ENCODE measurements at places on chromosomes 5 and 9. TPM values are rescaled to one million over a fixed set of nuclear protein-coding genes. Genes with fewer than 3 reads are reported as not detected.
A peak's percentile ranks its signal among the peaks of the same experiment; 100 is the strongest.

SLC6A3 gene
- total RNA-seq = 0.24 TPM

GRM6 gene
- not detected for total RNA-seq

DNA sequence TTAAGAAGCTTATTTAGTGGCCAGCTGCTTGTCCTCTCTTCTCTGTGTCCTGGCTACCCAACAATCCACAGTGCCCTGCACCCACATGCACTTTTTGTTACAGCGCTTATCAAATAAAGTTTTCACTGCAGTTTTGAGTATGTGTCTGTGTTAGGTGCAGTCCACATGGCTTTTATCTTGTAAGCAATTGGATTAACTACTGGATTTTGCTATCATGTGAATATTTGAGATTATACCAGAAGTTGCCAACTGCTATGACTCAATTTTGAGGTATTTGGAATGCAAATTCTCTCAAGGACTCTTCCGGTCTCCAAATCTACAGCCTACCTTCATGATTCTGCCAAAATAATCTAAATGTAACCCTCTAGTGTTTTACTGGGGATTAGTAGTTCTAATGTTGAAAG lies 690.2 kb downstream of the NR2F1-AS1 start:
- no peaks in the 10 kb centered on the region for H3K27me3 ChIP-seq
- H3K4me1 ChIP-seq = no peaks in the 10 kb centered on the region
- DNase-seq = no peak
- H3K4me3 ChIP-seq = no peak overlapping the region
- H3K36me3 ChIP-seq = no peaks in the 10 kb centered on the region
- H3K27ac ChIP-seq = no peak overlapping the region

GRCh38 chr9:117424291-117424690 lies 9.4 kb upstream of the ASTN2 start:
- no peaks in the 10 kb centered on the region for H3K36me3 ChIP-seq
- no peak overlapping the region for H3K4me3 ChIP-seq
- no peaks in the 10 kb centered on the region for H3K4me1 ChIP-seq

POU5F2 gene
- 4.6 TPM for total RNA-seq

DNA sequence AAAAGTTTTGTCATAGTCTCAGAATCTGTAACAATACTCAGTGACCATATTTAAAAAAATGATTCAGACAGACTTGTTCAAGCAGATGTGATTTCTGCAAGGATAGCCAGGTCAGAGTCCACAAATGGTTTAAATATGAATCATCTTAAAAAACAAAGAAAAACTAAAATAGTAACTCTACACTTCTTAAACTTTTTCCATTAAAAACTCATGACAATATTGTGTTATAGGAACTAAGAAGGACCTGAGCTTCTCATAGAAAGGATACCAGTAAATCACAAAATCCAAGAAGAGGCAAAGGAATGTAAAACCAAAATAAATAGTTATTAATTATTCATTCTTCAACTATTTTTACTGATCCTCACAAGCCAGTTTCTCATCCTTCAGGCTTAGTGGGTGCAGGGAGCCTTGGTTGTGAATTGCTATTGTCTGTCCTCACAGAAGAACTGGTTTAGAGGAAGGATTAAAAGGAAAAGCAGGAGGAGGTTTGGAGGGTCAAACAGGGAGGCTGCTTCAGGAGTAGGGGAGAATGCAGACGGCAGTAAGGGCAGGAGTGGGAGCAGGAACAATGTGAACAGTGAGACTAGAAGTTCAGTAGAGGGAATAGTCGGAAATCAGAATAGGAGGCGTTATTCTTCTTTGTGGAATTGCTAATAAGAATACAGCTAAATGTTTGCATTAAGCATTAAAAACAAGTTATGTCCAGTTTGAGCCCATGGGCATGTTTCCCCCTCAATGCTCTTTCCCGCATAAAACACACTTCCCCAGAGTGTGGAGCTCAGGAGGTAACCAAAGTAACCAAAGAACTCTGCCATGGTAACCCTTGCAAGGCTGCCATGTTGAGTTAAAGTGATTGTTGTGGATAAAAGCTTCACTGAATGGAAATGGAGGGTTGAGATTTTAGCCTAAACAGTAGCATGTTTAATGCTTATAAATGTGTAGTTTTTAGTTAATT lies 110.7 kb downstream of the CCDC192 start:
- H3K4me1 ChIP-seq = no peaks in the 10 kb centered on the region
- H3K27me3 ChIP-seq = no peaks in the 10 kb centered on the region
- no peak overlapping the region for H3K4me3 ChIP-seq
- no peaks in the 10 kb centered on the region for H3K36me3 ChIP-seq
- DNase-seq = no peak

- peak overlapping the region; percentile 86 for H3K27ac ChIP-seq
- no peak for DNase-seq
- no peaks in the 10 kb centered on the region for H3K27me3 ChIP-seq
- H3K4me1 ChIP-seq = peaks cover 32% of the 10 kb centered on the region
- no peak overlapping the region for H3K4me3 ChIP-seq
- no peaks in the 10 kb centered on the region for H3K36me3 ChIP-seq
These were observed 21.1 kb downstream of the MTMR12 start for GRCh38 chr5:32291591-32291990.

GRCh38 chr9:135341612-135342169 lies 137.9 kb upstream of the PPP1R26 start:
- H3K27me3 ChIP-seq = no peaks in the 10 kb centered on the region
- no peak for DNase-seq
- H3K4me3 ChIP-seq = no peak overlapping the region
- H3K36me3 ChIP-seq = no peaks in the 10 kb centered on the region
- no peaks in the 10 kb centered on the region for H3K4me1 ChIP-seq

DNA sequence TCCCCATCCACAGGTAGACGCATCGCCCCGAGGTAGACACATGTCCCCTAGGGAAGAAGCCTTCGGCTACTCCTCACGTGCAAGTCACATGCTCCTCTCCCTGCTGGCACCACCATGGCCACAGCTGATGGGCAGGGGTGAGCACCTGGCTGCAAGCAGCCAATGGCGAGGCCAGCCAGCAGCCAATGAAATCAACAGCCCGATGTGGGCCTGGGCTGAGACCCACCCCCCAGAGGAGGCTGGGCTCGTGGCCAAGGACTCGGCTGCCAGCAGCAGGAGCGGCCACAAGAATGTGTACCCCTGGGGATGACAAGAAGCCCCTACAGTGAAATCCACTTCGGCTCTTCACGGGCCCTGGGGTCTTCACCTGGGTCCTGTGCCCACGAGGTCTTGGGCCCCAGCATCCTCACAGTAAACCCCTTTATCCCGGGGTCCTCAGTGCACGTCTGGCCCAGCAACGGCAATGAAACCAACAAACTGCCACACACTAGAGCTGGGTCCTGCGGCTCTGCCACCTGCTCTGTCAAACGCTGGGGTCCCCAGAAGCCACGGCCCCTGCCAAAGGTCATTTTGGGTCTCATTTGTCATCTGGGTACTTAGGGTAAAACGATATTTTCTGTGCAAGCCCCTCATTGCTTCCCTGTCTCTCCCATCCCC lies 22.1 kb upstream of the PTGES start:
- H3K4me3 ChIP-seq = no peak overlapping the region
- no peak for DNase-seq
- H3K27me3 ChIP-seq = peaks cover 35% of the 10 kb centered on the region
- no peaks in the 10 kb centered on the region for H3K36me3 ChIP-seq

DNA sequence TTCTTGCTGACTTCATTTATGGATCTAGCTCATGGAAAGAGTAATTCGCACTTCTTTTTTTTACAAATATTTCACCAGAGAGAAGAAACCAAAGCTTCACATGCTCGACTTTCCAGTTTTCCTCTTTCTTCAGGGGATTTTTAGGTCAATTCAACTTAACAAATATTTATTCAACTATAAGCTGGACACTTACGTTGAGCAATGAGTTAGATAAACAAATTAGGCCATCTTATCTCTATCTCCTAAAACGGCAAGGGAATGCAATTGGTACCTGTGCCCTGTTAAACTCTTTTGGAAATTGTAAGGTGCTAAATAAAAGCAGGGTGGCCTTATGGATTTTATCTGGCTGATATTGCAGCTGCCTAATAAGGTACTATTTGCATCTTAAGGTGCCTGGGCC lies 145.1 kb upstream of the RAI14 start:
- H3K4me3 ChIP-seq = no peak overlapping the region
- no peaks in the 10 kb centered on the region for H3K36me3 ChIP-seq
- H3K4me1 ChIP-seq = no peaks in the 10 kb centered on the region

C9orf153 gene
- total RNA-seq = 0.67 TPM

SAXO1 gene
- total RNA-seq = not detected

DNA sequence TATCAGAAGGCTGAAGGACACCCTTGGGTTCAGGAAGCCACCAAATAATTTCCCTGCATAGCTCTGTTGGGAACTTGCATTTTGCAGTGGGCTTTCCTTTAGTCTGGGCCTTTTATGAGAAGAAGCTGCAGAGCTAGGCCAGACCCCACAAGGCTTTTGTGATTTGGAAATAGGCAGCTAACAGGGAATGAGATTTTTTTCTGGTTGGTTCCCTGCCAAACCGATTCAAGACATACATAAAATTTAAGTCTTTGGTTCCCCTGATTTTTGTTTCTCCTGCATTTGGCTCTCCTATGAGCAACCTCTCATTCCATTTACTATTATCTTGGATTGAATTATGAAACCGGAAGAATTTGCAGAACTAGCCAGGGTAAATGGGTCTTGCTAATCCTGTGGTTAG lies 81.5 kb upstream of the PTCH1 start:
- no peaks in the 10 kb centered on the region for H3K27me3 ChIP-seq
- DNase-seq = no peak
- no peaks in the 10 kb centered on the region for H3K4me1 ChIP-seq
- H3K36me3 ChIP-seq = no peaks in the 10 kb centered on the region

- no peaks in the 10 kb centered on the region for H3K36me3 ChIP-seq
- no peak for DNase-seq
- H3K4me1 ChIP-seq = peaks cover 19% of the 10 kb centered on the region
- no peak overlapping the region for H3K4me3 ChIP-seq
- no peak overlapping the region for H3K27ac ChIP-seq
These were observed 15.1 kb downstream of the ADRB2 start for GRCh38 chr5:148841519-148841918.

- no peak overlapping the region for H3K4me3 ChIP-seq
- DNase-seq = no peak
- H3K36me3 ChIP-seq = no peaks in the 10 kb centered on the region
- no peak overlapping the region for H3K27ac ChIP-seq
- no peaks in the 10 kb centered on the region for H3K4me1 ChIP-seq
- H3K27me3 ChIP-seq = no peaks in the 10 kb centered on the region
These were observed 147.8 kb upstream of the MEF2C start for GRCh38 chr5:89030798-89031197.

GRCh38 chr5:65192331-65192730 lies 289.4 kb downstream of the ADAMTS6 start:
- no peaks in the 10 kb centered on the region for H3K36me3 ChIP-seq
- no peak overlapping the region for H3K4me3 ChIP-seq
- no peaks in the 10 kb centered on the region for H3K27me3 ChIP-seq

All from B cell (primary cell).